ENCODE measurements at places on chromosomes 12 and 14.

DNA sequence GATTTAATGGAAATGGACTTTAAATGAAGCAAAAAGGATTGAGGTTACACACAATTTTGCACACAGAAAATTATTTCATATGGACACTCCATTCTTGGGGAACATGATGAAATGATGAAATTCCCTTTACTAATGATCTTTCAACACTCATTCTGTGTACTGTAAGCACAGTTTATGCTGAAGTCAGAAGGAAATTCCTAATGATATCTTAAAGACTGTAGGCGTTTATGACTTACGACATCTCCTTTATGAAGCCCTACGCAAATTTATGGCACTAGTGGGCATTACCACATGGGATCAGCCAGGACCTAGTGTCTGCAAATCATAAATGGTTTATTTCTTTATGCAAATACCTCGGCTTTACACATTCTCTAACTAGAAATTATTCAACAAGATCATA lies 97.9 kb upstream of the SOX5 start:
- DNase-seq: peak; percentile 71

GRCh38 chr12:121741743-121742142 lies 29.2 kb downstream of the TMEM120B start:
- no peak for DNase-seq

DNA sequence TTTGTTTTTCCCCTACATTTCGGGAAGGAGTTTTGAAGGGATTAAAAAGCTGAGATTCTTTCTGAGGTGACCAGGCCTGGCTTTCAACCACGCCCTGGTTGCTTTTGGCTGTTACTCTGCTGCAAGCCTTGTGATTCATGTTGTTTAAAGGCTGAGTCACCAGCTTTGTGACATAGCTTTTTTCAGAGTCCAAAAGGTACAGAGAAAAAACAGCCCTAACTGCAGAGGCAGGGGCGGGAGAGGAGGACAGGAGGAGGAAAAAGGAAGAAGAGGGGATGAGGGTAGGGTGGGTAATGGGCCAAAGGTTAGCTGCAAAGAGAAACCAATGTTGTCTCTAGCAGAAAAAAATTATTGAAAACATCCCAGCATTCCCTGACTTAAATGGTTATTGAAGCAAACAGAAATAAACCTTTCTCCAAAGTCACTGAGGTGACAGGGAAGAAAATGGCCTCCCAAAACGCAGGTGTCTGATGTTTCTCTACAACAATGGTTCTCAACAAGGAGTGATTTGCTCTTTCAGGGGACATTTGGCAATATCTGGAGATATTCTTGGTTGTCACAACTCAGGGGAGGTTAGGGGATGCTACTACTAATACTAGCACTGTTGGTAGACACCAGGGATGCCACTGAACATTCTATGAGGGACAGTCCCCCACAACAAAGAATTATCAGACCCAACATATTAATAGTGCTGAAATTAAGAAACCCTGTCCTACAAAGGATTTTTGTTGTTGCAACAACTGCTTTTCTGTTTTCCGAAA lies 2.1 kb upstream of the UBC start:
- DNase-seq: peak; percentile 92

DNA sequence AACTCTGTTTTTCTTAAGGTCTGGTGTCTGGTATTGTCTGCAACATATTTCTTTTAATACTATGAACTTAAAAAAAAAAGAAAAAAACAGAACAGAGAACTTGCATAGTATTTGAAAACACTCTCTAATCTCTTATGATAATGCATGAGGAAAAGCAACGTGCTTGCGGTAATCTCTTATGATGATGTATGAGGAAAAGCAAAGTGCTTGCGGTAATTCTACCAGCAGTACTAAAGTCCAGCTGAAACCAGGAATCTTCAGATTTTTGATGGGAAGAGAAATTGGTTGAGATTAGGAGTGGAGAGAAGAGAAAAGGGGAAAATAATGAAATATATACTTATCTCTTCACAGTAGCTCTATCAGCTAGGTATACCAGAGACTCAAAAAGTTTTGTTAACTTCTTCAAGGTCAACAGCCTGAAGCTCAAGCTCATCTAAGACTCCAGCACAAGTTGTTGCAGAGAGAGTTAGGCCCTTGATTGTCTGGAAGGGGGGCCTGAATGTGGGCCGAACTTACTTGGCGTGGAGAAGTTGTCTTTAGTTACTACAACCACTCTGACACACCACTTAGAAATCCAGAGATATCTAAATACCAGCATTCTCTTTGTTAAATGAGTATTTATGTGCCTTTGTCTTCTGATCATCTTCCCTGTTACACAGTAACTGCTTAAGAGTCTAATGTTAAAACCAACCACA lies 240.4 kb downstream of the PRKD1 start:
- no peak for DNase-seq

DNA sequence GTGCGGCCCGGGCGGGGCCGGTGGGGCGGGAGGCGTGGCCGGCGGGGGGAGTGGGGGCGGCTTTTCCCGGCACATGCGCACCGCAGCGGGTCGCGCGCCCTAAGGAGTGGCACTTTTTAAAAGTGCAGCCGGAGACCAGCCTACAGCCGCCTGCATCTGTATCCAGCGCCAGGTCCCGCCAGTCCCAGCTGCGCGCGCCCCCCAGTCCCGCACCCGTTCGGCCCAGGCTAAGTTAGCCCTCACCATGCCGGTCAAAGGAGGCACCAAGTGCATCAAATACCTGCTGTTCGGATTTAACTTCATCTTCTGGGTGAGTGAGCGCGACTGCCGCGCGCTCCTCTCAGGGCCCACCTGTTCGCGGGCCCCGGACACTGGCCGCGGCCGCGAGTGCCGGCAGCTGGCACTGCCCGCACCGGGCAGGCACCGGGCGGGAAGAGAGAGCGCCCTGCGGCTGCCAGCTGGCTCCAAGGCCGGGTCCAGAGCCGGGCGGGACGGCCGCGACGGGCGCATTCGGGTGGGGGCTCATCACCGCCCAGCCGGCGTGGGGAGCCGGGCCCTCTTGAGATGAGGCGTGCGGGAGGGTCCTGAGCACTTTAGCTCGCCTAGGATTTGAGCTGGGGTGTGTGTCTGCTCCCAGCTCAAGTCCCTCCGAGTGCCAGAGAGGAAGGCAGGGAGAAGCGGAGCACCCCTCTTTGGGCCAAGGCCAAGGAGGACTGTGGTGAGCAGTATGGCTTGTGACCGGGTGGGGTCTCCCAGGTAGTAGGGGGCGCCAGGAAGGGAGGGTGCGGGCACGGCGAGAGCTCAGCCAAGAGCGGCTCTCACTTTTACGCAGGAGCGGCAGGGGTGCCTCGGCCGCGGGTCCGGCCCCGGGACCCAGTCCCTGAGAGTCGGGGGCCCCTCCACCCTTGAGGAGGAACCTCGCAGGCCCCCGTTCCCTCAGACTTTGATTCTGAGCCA lies at the start of gene CD9:
Gene CD9 (plus strand): TSS at position 145 of the 957 bp plus-strand sequence. CDS start 100 bp downstream, at position 245.
- peak; percentile 57 for DNase-seq
